ENCODE measurements at places on chromosomes 1 and 21. TPM values are rescaled to one million over a fixed set of nuclear protein-coding genes. Genes with fewer than 3 reads are reported as not detected.

HAPLN2 gene
- not detected for total RNA-seq

UBASH3A gene
- not detected for total RNA-seq

FCRLA gene
- not detected for total RNA-seq

MANEAL gene
- not detected for total RNA-seq

KRTAP11-1 gene
- not detected for total RNA-seq

GPR52 gene
- total RNA-seq: 0.61 TPM

PLCH2 gene
- not detected for total RNA-seq

DCST1 gene
- total RNA-seq: not detected

AKR1A1 gene
- 201 TPM for total RNA-seq

MMP23B gene
- total RNA-seq: 0.61 TPM

MSH4 gene
- total RNA-seq: under 0.01 TPM

FCRL4 gene
- total RNA-seq: not detected
